ENCODE measurements at places on chromosomes 6 and 20.

DNA sequence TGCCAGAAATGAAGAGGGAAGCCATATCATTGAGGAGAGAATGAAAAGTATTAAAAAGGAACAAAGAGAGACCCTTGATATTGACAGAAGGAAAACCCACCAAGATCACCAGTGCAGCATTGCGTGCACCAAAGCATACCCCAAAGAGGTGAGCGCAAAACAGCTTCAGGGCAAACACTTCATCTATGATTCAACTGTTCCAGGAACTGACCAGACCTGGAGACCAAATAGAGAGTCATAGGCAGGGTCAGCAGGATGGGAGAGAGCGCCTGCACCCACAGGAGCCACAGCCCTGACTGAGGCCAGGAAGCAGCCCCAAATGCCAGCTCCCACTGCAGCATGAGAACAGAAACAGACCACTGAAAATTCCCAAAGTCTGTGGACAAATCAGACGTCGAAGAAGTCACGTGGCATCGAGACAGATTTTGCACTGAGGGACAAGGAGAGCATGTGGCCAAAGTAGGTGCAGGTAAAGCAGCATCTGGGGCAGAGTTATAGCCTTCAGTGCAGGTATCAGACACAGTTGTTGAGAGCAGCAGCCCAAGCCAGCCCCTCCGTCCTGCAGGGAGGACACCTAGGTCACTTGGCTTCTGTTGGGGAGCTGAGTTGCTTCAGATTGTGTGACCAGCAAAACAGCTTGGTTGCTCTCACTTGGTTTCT lies 29.3 kb downstream of the CHRNA4 start:
- no peak for DNase-seq

- no peak for DNase-seq
Observed at GRCh38 chr6:4164456-4164855, 29.1 kb upstream of the ECI2 start.

DNA sequence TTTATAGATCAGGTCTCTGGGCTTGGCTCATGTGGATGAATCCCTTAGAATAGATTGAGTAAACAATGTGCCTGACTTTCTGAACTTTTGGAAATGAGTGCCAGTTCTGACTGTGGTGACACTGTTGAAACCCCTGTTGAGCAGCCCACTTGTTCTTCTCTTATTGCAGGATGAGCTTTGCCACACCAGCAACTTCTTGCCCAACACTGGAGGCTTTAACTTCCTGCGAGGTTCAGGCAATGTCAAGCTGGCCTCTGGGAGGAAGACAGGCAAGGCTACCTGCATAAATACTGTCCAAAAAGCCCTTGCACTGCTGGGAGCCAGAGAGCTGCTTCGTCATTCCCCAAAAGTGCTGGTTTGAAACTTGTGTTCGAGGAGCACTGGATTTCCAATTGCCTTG lies 32.8 kb upstream of the SMIM8 start:
- no peak for DNase-seq

DNA sequence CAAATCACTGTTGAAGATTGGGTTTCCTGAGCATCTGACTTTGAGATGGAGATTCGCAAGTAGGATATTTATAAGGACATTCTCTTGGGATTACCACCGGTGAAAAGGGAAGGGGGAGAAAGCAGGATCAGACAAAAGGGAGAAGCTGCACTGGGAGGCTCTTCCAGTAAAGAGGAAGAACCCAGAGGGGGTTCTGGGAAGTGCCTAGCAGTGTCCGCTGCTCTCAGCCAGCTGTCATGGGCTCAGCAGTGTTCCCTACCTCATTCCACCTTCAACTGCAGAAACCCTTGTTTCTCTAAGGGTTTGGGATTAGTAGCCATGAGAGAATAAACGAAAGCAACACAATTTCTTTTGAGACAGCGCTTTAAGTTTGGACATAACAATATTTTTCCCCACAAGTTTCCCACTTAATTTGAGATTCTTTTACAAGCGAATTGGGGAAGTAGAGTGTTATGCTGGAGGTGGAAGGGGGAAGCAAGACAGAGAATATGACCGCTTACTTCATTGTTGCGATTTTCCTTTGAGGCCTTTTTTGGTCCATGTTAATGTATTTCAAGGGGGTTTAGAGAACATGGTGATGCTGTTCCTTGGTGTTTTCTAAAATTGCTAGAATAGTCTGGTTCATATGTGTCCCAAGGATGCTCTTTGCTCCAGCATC lies 154.5 kb upstream of the SCGN start:
- no peak for DNase-seq

DNA sequence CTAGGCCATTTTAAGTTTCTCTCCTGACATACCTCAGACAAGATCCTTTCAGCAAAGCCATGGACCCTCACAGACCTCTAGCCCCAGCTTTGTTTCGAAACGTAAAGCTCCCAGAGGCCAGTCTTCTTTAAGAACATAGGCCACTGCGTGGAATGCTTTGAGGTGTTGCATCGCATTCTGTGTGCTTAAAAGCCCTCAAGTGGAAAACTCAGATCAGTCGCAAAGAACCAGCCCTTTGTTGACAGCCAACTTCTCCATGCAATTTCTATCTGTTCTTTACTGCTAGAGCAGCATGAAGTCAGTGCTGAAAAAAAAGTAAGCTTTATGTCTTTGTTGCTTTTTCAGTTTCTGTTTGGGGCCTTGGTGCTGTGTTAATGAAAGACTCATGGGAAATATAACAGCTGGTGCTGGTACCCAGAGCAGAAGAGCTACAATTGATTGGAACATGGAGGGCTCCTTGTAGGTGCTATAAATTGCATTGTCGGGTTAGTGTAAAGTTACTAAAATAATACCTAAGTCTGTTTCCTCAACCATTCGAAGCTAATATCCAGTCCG lies 142.6 kb downstream of the MAP3K7 start:
- no peak for DNase-seq

GRCh38 chr20:35474303-35474871 lies 19.0 kb downstream of the CEP250 start:
- DNase-seq, result no peak

GRCh38 chr6:111813237-111813636 lies 60.0 kb downstream of the FYN start:
- no peak for DNase-seq

GRCh38 chr6:37311741-37312473 lies 41.9 kb upstream of the RNF8 start:
- DNase-seq, result no peak

GRCh38 chr6:159758031-159759001 lies 3.5 kb upstream of the ACAT2 start:
- no peak for DNase-seq

- DNase-seq, result no peak
Observed at GRCh38 chr6:9405825-9406224, 970.5 kb upstream of the SLC35B3 start.

- no peak for DNase-seq
Observed at GRCh38 chr20:54680872-54681619, 205.7 kb downstream of the DOK5 start.

DNA sequence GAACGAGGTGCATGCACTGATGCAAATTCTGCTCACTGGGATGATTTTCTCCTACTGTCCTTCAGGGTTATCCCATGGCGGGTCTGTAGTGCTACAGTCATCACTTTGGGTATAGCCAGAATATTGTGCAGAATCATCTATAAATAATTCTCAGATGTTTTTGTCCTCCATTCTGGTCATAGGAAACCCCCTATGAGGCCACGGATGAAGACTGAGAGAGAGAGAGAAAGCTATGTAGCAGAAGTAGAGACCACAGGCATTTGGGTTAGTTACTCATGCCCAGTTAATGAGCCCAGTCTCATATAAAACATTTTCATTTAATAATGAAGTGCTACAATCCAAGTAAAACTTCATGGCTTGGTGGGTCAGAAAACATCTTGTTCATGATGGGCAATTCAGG lies 145.1 kb upstream of the PLN start:
- no peak for DNase-seq

- DNase-seq, result no peak
Observed at GRCh38 chr6:137874204-137875057, 7.4 kb downstream of the TNFAIP3 start.

- no peak for DNase-seq
Observed at GRCh38 chr6:5737460-5737859, 269.3 kb downstream of the NRN1 start.

- no peak for DNase-seq
Observed at GRCh38 chr20:44643596-44644229, 7.8 kb downstream of the ADA start.

- no peak for DNase-seq
Observed at GRCh38 chr20:48329031-48329615, 498.7 kb downstream of the PREX1 start.

DNA sequence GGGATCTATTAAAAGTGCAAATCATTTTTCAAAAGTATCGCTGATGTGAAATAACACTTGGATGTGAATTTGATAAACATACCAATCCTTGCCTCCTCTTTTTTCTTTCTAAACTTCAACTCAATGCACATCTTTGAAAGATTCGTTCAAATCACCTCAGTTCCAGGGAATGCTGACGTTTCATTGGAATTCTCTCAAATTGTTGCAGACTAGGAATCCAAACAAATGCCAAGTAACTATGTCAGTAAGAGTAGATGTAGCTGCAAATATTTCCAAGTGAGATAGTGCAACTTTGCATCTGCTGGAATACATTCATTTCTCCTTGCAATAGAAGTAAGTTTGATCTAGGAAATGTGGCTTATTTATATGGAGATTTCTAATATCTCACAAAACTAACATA lies 220.7 kb downstream of the FUT9 start:
- DNase-seq, result no peak

GRCh38 chr6:150981095-150981494 lies 115.6 kb downstream of the MTHFD1L start:
- DNase-seq, result no peak

GRCh38 chr20:51321343-51322163 lies 221.0 kb downstream of the NFATC2 start:
- DNase-seq, result no peak

DNA sequence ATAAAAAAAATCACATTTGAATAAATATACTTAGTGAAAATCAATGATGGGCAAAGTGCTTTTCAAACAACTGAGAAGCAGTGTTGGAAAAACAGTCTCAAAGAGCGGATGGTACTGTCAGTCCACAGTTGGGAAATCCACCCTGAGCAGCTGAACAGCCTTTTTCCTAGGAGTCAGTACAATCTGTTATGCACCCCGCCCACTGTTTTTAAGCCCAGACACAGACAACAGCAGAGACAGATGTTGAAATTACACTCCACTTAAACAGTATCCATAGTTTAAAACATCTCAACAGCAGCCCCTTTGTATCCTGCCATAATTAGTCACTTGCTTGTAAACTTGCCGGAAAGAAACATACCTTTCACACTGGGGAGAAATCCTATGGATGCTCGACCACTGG lies 372 bp downstream of the KIAA0408 start:
- DNase-seq, result no peak

DNA sequence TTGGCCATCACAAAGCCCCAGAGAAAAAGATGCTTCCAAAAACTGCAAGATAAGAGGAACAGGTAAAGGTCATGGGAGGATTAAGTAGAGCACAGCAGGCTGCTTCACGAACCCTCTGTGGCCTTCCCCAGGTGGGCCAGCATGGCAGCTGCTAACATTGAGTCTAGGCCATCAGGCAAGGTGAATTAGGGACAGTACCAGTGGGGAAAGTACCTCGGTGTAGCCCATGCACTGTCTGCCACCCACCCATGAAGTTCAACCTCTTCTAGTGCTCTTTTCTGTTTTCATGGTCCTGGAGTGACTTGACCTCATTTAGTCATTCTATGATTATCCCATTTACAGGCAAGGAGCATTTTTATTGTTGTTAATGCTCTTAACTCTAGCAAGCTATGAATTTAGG lies 108.6 kb upstream of the DUSP22 start:
- no peak for DNase-seq

GRCh38 chr6:70551566-70551965 lies 15.2 kb upstream of the SDHAF4 start:
- DNase-seq, result no peak

GRCh38 chr6:157980288-157981131 lies 1.2 kb upstream of the SYNJ2 start:
- DNase-seq, result no peak

GRCh38 chr6:10511477-10511876 lies 9.7 kb upstream of the GCNT2 start:
- DNase-seq, result no peak

DNA sequence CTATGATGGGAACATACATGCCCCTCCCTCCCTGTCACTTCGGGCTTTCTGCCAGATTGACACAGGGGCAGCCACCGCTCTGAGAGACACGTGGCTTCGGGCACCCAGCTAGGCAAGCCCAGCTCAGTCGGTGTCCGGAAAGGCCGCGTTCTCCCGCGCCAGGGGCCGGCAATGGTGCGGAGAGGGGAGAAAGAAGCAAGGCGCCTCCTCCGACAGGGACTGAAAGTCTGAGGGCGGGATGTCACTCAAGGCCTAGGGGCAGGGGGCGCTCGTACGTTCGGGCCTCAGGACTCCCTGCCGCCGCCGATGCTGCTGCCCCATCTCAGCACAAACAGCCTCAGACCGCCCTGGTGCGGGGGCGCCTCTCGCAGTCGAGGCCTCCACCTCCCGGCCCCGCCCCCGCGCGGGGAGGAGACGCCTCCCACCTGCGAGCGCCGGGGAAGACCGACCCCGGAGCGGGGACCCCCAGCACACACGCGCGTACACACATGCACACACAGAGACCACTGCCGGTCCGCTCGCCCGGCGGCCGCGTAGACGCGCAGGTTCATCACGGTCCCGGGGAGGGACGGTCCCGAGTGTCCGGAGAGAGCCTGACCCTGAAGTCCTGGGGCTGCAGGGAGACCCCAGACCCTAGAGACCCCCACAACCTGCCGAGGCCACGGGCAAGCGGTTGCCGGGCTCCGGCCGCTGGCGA lies 1.9 kb downstream of the GRM4 start:
- no peak for DNase-seq

GRCh38 chr20:51624157-51624731 lies 81.7 kb upstream of the NFATC2 start:
- DNase-seq, result peak; percentile 58

GRCh38 chr6:56595490-56596122 lies 47.1 kb downstream of the DST start:
- no peak for DNase-seq

DNA sequence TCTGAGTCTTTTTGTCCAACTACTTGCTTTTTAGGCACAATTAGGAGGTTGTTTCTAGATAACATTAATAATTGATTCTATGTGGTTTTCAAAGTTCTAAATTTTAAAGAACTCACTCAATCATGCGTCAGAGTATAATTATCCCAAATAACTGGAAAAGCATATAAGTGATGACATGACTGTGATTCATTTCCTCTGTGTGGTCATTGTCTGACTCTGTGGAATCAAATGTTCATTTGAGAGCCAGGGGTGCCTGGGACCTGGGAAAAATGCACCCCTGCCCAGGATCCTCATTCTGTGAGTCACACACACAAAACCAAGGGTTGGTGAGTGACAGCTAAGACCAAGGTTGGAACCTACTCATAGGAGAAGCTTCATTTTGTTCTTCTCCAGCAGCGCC lies 127.1 kb upstream of the MLIP start:
- no peak for DNase-seq

- DNase-seq, result no peak
Observed at GRCh38 chr6:54404791-54405190, 96.5 kb downstream of the TINAG start.
